ENCODE measurements at places on chromosomes 7 and 10. TPM values are rescaled to one million over a fixed set of nuclear protein-coding genes. Genes with fewer than 3 reads are reported as not detected.

GRCh38 chr10:111004016-111004415 is 72.8 kb upstream of the ADRA2A start:
- no peak for DNase-seq

- DNase-seq: no peak
These were observed 8.5 kb upstream of the AQP1 start for GRCh38 chr7:30903146-30903545.

- no peak for DNase-seq
These were observed 350.7 kb downstream of the ELMO1 start for GRCh38 chr7:37097983-37098382.

DNA sequence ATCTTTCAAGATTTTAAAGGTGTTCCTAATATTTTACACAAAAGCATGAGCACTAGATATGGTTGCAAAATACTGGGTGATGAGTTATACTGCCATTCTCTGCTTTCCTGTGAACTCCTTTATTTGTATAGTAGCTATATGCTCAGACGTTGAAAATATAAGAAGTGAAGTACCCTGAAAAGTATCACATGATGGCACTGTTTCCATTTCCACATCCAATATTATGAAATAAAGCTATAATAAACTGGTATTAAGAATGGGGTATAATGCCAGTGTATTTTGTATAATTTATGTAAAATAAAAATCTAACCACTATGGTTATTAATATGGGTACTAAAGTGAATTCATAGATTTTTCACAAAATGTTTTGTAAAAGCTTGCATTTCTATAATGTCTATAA is 79.6 kb upstream of the FOXP2 start:
- no peak for DNase-seq

DNA sequence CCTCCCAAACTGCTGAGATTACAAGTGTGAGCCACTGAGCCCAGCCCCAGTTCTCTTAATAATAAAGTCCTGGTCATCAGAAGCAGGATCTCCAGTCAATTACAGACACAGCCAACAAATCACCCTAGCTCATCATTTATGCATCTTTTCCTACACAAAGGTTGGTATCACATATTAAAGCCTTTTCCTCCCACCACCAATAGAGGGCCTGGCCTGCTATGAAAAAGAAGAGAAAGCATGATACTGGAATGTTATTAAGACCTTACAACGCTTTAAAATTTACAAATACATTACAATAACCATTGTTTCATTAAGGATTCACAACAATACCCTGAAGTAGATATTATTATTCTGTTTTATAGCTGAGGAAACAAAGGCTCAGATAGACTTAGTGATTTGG is 25.9 kb downstream of the VAX1 start:
- no peak for DNase-seq

DNA sequence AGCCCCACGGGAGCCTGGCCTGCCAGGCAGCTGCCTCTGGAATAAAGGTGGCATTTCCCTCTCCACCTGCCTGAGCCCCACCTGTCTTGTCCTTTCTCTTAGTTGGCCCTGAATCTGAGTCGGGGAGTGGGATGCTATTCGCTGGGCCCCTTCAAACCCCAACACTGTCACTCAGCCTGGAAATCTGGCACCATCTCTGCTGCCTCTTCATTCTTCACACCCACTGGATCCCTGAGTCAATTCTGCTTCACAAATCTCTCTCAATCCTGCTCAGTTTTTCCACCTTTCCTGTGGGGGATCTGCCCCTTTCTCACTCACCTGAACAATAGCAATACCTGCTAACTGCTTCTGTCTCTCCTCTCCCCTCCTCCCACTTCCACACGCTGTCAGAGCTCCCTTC is 10.6 kb downstream of the CRTAC1 start:
- DNase-seq: no peak

DNA sequence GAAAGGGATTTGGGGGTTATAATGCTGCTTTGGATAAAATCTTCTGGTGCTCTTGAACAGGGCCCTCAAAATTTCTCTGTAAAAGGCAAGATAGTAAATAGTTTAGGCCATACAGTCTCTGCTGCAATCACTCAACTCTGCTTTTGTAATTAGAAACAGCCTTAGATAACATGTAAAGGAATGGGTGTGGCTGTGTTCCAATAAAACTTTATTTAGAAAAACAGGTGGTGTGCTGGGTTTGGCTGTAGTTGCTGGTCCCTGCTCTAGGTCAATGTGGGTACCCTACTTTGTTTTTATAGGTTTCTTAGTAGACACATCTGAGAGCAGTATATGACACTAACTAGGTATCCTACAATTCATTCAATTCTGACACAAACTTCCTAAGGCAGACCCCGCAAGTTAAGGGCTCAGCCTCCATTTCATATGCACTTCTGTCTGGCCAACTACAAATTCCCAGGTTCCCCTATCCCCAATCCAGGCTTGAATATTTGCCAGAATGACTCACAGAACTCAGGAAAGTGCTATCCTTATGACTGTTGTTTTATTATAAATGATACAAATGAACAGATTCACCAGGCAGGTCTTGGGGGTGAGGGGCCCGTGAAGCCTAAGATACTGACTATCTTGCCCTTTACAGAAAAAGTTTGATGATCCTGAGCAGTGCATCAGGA is 349.9 kb downstream of the RPS24 start:
- no peak for DNase-seq

DNA sequence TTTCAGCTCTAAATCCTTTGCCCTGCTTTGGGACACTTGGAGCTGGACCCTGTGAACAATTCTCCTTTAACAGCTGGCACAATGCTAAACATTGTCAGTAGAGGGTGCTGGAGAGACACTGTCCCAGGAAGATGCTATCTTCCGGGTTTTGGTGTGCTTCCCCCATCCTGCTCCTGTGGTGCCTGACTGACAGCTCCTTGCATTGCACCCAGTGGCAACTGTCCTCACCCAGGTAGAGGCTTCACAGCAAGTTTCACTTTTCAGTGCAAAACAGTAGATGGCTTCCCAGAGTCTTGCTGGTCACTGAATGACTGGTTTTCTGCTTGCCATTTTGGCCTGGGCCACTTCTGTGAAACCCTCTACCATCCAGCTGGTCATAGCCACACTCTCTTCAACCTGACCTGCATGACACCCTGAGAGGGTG is 77.3 kb downstream of the CDC14C start:
- DNase-seq: no peak

DNA sequence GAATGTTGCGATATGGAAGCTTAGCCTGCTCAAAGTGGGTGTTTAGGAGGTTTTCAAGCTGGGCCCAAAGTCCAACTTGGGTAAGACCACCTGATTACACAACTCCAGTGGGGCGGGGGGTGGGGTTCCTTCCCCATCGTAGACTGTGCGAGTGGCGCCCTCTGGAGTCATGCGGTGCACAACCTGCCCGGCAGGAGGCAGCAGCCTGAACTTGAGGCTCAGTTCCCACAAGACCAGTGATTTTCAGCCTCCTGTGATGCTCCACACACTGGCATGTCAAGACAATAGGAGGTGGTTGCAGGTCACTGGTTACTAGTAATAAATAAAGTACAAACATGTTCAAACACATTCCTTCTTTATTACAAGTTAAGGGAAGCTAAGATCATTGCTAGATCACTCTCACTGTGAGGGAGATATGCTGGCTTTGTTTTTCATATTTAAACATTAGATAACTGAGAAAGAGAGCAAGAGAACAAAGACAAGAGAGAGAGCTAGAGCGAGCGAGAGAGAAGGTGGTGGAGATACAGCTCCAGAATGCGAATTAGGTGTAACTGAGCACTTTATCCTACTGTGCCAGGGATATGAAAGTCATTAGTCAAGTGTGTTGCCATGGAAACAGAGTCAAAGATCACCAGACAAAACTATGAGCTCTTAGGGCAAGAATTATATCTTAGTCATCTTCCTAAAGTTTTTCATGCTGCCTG is 97.4 kb upstream of the BMPER start:
- peak; percentile 64 for DNase-seq

DNA sequence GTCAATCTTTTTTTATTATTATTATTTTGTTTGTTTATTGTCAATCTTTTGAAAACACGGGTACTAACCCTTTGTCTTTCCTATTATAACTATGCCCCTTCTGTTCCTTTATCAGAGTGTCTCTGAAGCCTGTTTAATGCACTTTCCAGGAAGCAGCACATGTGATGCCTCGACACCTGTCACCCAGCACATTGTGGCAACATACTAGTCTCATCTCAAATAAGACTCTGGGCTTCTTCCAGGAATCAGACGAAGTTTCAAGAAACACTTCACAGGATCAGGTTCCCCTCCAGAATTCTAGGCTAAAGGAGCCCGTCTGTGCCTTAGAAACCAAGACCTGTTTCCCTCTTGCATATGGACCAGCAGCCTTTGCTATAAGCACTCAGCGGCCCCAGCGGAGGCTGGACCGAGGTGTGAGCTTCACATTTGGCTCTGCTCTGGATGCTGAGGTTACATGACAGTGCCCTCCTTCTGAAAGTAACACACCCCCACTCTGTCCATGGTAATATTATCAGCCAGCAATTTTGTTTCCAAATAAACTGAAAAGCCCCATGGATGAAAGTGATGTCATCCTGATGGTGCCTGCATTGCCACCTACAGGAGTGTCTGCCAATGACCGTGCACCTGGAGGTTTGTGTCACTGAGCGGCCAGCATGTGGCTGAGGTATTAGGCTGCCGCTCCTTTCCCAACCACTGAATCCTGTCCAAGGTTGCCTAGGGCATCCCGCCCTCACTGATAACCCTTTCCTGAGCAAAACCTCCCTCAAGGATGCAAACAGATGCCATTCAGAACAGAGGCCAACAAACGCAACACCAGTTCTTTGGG is 38.1 kb downstream of the MKI67 start:
- DNase-seq: no peak

DNA sequence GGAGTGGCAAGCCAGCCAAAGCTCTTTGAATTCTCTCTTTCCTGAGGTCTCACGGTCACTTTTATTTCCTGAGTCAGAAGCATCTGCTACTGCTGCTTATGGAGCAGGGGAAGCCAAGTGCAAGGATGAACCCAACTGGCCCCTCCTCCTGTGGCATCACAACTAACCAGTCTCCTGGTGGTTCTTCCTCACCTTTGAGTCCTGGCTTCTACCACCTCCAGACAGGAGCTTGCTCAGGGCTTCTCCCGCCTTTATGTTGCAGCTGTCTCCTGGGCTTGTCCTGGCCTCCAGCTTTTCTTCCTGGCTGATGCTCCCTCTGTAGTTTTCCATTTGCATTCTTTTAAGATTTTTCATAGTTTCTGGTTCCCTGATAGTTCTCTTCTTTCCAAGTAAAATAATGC is 349.7 kb upstream of the NRP1 start:
- no peak for DNase-seq

DNA sequence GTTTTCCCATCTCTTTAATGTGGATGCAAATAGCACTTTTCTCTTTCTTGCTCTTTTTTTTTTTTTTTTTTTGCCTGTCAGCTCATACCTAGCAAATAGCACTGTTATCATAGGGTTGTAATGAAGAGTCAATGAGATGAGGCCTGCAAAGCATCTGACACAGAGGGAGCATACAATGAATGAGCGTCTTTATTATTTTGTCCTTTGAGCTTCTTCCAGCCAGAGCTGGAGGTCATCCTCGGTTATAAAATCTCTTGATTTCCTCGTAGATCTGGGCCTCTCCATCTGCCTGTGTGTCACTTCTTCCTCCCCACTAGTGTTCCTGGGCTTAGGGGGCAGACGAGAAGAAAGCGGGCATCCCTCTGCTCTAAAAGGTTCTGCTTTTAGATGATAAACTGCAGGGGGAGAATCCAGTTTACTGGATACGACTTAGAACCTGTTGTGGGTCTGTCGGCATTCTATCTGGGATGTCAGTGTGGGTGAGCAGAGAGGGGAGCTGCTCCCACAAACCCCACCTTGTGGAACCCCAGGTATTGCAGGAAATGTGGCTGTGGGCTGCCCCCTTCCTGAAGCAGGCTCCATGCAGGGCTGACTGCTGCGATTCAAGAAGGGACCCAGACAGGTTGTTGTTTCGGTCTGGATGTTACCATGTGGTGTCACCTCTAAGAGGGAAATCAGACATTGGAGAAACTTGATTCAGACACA is 135.8 kb upstream of the GPR26 start:
- DNase-seq: no peak

DNA sequence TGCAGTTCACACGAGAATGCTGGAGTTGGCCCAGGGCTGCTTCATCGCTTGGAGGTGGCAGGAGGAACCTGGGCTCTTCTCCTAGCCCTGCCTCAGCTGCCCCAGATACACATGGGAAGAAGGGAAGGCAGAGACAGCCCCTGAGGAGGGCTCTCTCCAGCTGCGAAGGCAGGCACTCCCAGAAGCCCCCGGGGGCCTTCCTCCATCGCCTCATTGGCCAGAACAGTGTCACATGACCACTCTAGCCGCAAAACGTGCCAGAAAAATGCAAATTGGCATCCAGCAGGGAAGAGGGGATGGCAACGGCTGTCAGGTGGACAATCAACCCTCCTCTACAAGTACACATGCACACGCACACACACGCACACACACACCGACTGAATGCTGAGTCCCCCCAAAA is 217.8 kb upstream of the FRMD4A start:
- DNase-seq: no peak

- no peak for DNase-seq
These were observed 666 bp downstream of the TMEM139 start for GRCh38 chr7:143285470-143285778.

DNA sequence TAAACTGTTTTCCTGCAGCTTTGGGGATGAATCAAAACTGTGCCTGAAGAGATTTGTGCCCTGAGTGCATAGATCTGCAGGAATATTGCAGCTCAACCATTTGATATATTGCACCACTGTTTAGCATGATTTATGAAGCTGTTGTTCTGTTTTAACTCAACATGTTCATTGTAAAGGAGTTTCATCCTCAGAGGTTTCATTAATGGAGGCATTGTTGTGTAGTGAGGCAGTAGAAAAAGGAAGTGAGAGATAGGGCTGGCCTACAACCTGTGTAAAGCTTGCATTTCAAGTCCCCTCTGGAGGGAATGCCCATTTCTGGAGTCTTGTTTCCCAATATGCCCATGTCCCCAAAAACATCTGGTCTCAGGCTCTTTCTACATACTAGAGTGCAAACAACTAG is 67.5 kb downstream of the DNAJC12 start:
- DNase-seq: no peak

The CFAP43 gene
- 0.19 TPM for total RNA-seq

The CSGALNACT2 gene
- total RNA-seq: 8.1 TPM

The SPDYE11 gene
- total RNA-seq: not detected

The TMEM168 gene
- 12.8 TPM for total RNA-seq

The MALRD1 gene
- 1.1 TPM for total RNA-seq

The CDNF gene
- total RNA-seq: 1.9 TPM

The STYXL1 gene
- 21.6 TPM for total RNA-seq

The SPDYE2 gene
- not detected for total RNA-seq

The TRIM73 gene
- total RNA-seq: 0.41 TPM

The SLC25A13 gene
- 10.7 TPM for total RNA-seq

The HYAL4 gene
- not detected for total RNA-seq

The BLNK gene
- 1.4 TPM for total RNA-seq

The CLCN1 gene
- not detected for total RNA-seq

The NEBL gene
- total RNA-seq: 666 TPM

The SFMBT2 gene
- 9.6 TPM for total RNA-seq
